Foreskin keratinocyte (primary cell): ENCODE measurements at places on chromosomes 2 and 18. TPM values are rescaled to one million over a fixed set of nuclear protein-coding genes. Genes with fewer than 3 reads are reported as not detected.

DNA sequence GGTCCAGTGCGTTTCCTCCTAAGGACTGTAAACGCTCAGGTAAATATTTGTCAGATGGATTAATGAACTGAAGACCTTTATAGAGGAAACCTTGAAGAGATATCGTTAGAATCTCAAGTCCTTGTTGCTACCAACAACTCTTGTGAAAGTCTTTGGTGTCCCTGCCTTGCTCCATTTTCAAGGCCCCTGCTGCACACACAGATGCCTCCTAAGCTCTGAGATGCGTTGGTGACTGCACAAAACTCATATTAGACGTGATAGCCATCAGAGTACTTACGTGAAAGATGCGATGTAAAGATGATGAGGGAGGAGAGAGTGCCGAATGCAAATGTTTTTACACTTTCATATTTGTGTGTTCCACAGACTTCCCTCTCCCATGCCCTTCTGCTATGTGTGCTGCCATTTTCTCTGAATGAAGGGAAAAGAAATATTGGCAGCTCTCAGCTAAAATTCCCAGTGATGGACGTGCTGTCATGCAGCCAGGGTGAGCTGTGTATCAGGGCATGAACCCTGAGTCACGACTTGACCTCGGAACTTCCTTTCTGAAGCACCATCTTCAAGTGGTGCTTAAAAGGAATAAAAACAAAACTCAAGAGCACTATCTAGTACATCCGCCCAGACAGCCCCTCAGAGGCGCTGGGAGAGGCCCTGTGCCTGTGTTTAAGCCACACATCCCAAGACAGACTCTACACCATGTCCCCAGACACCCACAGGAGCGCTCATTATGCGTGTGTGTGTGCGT, 117.4 kb downstream of the FAM210A start:
- no peak for DNase-seq

GRCh38 chr2:73952499-73953446, 26.1 kb downstream of the DGUOK start:
- DNase-seq: peak; percentile 43

DNA sequence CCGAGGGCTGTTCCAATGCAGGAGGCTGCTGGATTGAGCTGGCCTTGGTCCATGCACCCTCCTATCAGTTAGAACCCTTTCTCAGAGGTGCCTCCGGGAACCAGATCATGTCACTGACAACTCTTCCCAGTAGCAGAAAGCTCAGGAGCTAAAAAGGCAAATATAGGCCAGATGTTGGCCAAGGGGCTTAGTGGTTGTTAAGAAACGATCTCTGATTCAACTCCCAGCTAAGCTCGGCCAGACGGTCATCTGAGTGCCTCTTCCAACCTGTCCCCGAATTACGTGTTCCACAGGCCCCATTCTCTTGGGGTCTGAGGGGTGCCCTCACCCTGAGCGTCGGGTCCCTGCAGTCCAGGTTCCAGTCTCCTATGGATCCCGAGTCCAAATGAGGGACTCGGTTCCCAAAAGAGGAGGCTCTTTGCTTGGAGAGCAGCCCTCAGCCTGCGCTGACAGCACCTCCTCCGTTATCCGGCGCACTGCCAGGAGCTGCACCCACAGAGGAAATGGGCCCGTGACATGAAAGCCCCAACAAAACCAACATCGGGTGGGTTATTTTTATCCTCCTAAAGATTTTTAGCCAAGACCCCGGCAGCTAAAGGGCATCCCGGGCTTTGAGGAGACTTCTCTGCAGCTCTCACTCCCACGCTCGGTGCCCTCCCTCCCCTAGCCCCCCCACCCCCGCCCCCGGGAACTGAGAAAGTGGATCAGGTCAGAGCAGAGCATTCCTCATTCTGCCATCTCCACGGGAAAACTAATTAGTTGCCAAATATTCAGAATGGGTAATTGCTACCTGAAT, 106.6 kb upstream of the ID2 start:
- DNase-seq: no peak

DNA sequence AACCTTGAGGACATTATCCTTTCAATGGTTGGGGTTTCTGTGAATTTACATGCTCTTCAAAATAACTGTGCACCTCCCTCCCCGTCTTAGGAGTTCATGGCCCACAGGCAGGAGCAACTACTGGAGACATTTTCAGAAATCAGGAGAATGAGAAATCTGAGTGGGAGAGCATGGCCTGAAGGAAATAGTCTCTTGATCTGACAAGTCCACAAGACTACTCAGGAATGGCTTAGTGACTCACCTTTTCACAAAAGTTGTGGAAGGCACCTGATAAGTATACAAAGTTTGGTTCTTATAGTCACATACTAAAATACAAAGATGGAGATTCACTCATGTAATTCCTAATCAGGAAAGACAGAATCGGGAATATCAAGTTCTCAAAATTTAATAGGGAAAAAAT, 83.6 kb upstream of the NCKAP5 start:
- peak; percentile 60 for DNase-seq

EHD3 gene
- total RNA-seq: 12.4 and 13.2 TPM in 2 replicates
